NCI-H1417 treated with DMSO at 0.1 percent for 48 hours (cell line): ENCODE measurements at places on chromosomes 2 and 18.

- DNase-seq: no peak
These were observed 14.5 kb downstream of the SH3RF3 start for GRCh38 chr2:109143214-109144187.

- DNase-seq: no peak
These were observed 4.5 kb upstream of the GDF7 start for GRCh38 chr2:20662308-20662937.

DNA sequence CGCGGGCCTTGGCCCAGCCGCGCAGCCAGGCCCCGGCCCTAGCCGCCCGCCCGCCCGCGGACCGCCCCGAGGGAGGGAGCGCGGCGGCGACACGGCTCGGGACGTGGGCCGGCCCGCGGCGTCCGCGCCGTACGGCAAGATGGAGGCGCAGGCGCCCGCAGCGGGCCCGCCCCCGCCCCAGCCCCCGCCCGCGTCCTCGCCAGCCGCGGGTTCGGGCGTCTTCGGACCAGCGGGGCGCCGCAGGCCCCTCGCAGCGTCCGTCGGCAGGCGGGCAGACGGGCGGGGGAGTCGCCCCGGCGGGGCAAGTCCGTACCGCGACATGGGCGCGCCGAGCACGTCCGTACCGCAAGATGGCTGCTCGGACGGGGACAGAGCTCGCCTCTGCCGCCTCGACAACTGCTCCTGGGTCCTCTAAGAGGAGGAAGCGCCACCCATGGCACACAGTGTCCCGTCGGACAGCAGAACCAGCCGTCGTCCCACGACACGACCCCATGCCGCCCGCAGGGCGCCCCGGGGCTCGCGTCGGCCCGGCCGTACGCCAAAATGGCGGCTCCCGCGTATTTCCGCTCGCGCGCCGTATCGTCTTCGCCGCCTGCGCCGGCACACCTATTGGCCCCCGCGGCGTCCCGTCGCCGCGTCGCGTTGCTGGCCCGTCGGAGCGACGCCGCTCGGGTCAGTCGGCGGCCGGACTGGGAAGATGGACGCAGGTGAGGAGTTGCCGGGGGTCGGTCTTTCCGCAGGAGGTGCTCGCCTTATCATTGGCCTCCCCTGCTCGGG lies at the start of the genes ATG4B and THAP4:
Gene ATG4B (plus strand): TSS at position 676 of the 777 bp plus-strand sequence. CDS start 22 bp downstream, at position 698.
Gene THAP4 (minus strand): TSS at position 141 of the 777 bp plus-strand sequence. CDS start 141 bp downstream, outside the sequence.
- peak; percentile 31 for DNase-seq

DNA sequence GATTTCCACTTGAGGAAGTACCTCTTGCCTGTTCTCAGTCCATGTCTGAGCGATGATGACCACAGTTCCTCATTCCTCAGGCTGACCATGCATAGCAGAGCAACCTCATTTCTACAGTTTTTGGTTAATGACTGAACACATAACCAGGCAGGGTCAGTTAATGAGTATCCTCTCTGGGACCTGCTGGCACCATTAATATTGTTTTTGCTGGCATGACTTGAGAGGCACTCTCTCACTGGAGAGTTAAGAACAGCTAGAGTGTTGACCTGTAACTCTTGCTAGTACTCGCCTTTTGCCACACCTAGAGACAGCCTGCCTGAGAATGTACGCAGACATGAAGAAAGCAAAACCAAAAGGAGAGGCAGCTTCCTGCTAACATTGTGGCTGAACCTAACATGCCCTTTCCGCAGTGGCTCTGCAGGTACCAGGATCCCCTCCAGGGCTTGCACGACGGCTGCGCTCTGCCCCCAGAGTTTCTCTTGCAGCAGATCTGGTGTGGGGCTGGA lies 23.9 kb downstream of the PECR start:
- no peak for DNase-seq

- DNase-seq: peak; percentile 36
These were observed 170.7 kb downstream of the ADCYAP1 start for GRCh38 chr18:1075322-1075721.

- DNase-seq: peak; percentile 70
These were observed at the start of gene YIPF4 for GRCh38 chr2:32277674-32278477. Gene YIPF4 (plus strand): TSS chr2:32277904. CDS start chr2:32278156, 252 bp downstream.

- DNase-seq: no peak
These were observed 44.8 kb downstream of the SETBP1 start for GRCh38 chr18:44725300-44726058.

DNA sequence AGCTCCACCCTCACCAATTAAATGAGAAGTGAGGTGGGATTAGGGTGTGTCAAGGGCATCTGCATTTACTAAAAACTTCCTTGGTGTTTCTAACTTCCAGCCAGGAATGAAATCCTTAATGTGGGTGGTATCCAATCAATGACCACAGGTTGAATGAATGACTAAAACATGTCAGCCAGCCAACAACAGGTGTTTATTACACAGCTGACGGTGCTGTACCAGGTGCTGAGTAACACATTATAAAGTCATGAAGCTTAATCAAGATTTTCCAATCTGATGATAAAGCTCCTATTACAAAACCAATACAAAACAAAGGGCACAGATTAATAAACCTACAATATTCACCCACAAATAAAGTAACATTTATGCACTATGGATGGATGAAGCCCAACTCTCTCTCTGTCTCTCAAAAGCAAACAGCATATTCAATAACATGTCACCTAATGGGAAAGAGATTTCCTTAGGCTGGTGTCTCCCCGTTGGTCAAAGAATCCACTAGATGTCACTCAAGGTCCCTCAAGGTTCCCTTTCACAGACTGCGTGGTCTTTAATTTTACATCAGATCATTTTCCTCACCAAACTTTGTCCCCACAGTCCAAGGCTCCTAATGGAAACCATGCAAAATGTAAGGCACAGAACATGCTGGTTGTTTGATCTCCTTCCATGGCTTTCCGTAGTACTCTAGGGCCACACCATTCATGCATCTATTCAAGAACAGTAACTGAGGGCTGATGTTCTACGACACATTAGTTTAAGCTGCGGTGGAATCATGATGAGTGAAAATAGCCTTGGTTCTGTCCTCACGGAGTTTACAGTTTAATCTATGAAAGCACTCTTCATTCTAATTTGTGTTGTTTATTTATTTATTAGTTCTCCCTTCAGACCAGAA lies 6.4 kb upstream of the PTPN4 start:
- no peak for DNase-seq

DNA sequence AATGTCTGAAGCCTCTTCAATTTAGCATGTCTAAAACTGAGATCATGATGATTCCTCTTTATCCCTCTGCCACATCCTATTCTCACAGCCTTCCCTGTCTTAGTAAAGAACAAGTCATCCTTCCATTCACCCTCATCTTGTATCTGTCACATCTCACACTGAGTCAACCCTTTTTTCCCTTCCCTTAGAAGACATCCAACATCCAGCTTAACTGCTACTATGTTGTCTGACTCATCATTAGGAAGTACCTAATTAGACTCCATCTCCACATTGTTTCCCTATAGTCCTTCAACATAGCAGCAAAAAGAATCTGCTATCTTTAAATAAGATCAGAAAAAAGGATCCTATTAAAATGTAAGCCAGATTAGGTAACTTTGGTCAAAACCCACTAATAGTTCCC lies 85.2 kb upstream of the GRB14 start:
- no peak for DNase-seq

- no peak for DNase-seq
These were observed 735.0 kb downstream of the CCDC85A start for GRCh38 chr2:56918790-56919189.

DNA sequence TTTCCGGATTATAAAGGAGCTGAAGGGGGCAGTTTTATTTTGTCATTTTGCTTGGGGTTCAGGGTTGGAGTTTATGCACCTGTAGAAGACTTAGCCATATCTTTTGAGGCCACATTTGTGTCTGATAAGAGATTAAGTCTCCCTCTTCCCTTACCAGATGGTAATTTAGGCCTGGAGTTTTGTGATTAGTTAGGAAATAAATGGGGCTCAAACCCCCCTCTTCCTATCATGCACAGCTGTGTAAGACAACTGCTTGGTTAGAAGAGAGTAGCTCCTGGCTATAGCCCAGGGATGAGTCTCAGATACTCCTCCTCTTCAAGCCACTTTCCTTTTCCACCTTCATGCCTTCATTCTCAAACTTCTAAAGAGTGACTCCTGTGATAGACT lies 802 bp upstream of the SAP130 start:
- no peak for DNase-seq

DNA sequence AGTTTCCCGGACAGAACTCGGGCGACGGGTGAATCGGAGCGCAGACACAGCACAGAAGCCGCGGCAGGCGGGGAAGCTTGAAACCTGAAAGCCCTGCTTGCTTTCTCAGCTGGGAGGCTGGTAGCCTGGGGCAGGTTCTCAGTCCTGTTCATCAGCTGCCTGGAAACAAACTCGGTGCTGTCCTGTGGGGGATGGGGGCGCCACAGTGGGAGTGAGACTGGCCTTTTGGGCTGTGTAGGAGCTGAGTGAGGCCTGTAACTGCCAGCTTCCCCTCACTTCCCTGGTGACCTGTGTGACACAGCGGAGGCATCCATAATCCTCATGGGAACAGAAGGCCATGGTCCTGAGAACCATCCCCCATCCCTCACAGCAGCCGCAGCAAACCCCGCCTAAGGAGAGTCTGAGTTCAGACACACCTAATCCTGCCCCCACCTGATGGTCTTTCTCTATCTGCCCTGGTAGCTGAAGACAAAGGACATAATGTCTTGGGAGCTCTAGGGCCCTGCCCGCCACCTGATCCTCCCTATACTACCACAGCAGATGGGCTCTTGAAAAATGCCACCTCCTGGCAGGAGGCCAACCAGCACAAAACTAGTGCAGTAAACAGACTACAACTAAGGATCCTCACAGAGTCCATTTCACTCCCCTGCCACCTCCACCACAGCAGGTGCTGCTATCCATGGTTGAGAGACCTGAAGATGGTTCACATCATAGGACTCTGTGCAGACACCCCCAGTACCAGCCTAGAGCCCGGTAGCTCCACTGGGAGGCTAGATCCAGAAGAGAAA lies 52.7 kb upstream of the LDLRAD4 start:
- DNase-seq: no peak

- peak; percentile 9 for DNase-seq
These were observed 22.3 kb upstream of the CAVIN2 start for GRCh38 chr2:191869178-191869577.

GRCh38 chr2:179403624-179404023 lies 139.0 kb upstream of the SESTD1 start:
- DNase-seq: no peak

DNA sequence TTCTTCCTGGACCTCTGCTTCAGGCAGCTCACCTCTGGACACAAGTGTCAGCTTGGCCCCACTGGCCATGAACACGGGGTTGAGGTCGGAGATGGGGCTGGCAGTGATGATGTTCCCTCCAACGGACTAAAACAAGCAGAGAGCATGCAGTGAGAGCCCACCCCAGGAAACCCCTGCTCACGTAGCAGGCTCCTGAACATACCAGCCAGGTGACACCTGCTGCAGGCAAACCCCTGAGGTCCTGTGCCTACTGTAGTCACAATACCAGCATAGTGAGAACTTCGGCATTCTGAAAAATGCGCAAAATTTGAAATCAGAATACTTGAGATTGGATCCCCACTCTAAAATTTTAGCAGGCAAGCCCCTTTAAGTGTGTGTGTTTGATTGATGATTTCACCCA lies 32.9 kb downstream of the XDH start:
- DNase-seq: no peak

- peak; percentile 28 for DNase-seq
These were observed 730 bp downstream of the ODC1 start for GRCh38 chr2:10447300-10447894.

- no peak for DNase-seq
These were observed 33.6 kb downstream of the HJURP start for GRCh38 chr2:233820774-233821105.

GRCh38 chr2:239257511-239257937 lies 143.3 kb downstream of the HDAC4 start:
- DNase-seq: no peak

GRCh38 chr2:44200759-44201158 lies 32.1 kb downstream of the PPM1B start:
- DNase-seq: no peak

DNA sequence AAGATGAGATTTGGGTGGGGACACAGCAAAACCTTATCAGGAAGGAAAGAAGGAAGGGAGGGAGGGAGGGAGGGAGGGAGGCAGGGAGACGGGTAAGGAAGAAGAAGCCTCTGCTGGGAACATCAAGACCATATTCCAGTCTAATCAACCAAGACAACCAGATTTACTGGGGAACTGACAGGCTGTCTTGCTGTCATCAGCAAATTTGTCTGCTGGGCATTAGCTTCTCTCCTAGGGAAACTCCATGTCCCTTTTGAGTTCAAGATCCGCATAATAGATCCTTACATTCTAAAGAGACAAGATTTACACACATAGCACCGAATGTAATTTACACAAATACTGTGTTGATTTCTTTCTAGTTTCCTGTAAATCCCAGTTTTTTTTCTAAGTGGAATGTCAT lies 1618.9 kb upstream of the ZEB2 start:
- no peak for DNase-seq

- DNase-seq: no peak
These were observed 157.2 kb downstream of the DDX1 start for GRCh38 chr2:15748736-15749323.

DNA sequence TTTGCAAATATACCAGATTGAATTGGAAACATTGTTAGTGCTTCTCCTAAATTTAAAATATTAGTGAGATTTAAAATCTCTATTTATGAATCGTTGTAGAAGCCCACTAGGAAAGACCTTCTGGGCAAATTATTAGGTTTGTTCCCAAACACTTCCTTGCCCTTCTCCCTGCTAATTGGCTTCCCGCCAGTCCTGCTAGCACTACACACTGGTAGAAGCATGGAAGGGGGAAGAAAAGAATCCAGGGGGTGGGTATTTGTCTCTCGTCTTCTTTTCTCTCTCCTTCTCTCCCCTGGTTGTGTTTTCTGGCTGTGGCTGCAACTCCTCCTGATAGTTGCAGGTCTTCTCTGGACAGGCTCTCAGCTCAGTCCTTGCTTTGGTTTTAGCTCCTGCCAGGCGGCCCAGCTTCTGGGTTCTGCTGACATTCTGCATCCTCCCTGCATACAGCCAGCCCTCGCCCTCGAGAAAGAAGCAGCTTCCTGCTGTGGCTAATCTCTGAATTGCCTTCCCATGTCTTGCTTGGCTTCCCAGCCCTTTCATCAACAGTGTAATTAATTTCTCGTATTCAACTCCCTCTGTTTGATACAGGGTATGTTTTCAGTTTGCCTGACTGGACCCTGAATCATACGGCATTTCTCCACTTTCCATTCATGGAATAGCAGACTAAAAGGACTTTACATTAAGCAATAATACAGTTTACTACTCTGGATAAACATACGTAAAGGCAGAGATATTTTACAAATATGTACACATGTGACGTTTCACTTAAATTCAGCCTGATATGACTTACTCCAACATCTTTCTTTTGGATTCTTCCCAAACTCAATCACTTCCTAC lies 6.9 kb upstream of the PARD3B start:
- peak; percentile 47 for DNase-seq

- no peak for DNase-seq
These were observed 86.1 kb upstream of the KYNU start for GRCh38 chr2:142791335-142791734.

DNA sequence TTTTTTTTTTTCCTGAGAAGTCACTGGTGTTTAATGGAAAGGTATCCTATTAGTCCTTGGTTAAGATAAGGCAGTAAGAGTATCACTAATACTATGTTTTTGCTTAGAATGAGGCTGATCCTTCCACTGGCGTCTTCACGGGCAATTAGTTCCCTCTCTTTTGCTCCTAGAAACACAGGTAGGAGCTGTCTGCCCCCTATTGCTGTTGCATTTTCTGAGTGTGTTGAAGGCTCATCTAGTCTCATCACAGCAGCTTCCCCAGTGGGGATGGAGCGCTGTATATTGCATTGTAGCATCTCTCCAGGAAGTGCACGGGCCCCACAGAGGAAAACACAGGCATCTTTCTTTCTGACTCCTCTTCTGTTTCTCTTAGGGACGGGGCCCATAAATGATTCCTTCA lies 145.0 kb downstream of the NAPG start:
- DNase-seq: no peak
